Left renal cortex interstitium (tissue), 4 donors: ENCODE measurements at places on chromosomes 2 and 18. TPM values are rescaled to one million over a fixed set of nuclear protein-coding genes. Genes with fewer than 3 reads are reported as not detected.

DNA sequence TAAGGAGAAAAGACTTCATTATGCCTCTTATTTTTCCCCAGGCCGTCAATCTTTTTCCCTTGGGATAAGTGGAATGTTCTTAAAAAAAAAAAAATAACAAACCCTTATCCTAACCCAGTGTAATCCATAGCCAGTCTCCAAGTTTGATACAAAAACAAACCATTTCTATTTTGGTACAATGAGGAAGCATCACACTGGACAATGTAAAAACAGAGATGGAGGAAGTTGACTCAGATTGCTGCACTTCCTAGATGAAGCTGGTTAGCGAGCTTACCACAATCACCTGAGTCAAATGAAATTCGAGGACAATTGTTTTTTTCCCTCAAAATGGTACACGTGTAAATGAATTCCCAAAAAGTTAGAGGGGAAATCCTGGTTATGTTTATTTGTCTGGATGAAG lies 259.7 kb downstream of the TCF4 start:
- no peak for DNase-seq

DNA sequence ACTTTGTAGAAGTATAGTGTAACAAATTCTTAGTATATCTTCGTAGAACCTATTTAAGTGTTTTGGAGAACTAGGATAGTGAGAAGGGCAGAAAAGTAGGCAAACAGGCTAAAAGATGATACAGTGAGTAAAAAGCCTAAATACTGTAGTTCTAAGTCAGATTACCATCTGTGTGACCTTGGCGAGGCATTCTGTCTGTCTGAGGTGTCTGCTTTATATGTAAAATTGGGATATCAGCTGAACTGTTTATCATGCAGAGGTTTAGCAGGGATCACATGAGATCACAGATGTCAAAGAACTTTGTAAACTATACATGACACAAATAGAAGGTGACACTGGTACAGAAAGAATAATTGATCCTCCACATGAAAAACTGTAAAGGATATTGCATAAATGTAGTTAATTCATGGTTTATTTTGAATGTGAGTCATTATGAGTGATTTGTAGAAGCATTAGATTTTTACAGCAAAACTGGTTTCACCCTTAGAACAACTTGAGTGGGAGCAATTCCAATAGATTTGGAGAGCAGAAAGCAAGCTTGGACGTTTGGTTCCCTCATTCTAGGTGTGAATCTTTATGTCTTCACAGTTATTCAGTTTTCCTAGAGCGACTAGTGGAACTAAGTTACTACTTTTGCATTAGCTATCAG lies 41.9 kb downstream of the TAF1B start:
- DNase-seq: no peak

DNA sequence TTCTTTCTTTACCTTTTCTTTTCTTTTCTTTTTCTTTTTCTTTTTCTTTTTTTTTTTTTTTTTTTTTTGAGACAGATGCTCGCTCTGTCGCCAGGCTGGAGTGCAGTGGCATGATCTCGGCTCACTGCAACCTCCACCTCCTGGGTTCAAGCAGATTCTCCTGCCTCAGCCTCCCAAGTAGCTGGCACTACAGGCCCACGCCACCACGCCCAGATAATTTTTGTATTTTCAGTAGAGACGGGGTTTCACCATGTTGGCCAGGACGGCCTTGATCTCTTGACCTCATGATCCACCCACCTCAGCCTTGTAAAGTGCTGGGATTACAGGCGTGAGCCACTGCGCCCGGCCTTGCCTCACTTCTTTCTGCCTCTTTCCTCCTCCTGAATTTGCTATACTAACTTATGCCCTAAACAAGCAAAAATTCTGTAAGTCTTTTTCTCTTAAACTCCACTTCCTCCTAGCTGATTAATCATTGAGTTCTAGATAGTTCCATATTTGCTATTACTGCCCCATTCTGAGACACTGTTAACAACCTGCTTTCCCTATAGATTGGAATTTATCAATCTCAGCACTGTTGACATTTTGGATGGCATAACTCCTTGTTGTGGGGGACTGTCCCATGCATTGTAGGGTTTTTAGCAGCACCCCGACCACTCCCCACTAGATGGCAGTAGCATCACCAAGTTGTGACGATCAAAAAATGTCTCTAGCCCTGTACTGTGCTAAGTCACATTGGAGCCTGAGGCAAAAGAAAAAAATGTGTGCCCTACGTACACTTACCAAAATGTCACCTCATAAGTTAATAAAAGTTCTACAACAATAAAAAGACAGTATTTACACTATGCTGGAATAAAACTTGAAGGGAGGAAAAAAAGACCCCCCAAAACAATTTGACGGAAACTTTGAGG lies 16.4 kb upstream of the THADA start:
- DNase-seq: peak; percentile 69

- no peak for DNase-seq
Measured at GRCh38 chr2:113190871-113191270, 17.1 kb downstream of the PSD4 start.

GRCh38 chr2:190065839-190066238 lies 3.3 kb upstream of the MSTN start:
- no peak for DNase-seq

Gene ZNF512
- 73.6 TPM for polyA plus RNA-seq

Gene NRBP1
- 132 TPM for polyA plus RNA-seq

- no peak for DNase-seq
Measured at GRCh38 chr2:7830616-7831015, 851.2 kb upstream of the ID2 start.

DNA sequence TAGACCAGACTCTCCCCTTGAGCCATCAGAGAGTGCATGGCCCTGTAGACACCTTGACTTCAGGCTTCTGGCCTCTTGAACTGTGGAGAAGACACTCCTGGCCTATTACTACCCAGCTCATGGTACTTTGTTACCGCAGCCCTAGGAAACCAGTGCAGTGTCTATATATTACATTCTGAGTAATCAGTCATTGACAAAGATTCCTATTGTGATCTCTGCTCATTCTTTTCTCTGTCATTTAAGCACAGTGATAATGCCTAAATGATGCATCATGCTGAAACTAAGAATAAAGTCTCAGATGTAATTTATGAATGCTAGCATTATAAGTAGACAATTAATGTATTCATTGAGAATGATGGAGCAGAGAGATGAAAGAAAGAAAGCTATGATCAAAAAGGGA lies 603.5 kb downstream of the SOCS6 start:
- DNase-seq: no peak

Gene CSRNP3
- polyA plus RNA-seq: 9.9 TPM

DNA sequence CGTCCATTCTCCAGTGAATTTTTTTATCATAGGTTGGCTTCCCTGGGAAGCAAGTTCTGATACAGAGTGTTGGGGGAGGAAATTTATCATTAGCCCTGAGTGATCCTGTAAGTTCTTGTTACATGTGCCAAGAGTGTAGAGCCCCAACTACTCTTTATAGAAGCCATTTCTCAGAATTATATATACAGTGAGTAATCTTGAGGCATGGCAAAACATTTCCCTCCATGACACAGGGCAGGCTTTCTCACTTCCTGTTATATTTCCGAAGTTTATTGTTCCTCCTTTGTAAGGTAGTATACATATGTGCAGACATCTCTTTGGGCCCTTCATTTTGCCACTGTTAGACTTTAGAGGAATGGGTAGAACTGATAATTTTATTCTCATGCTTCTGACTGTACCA lies 484.7 kb upstream of the NRXN1 start:
- DNase-seq: no peak

DNA sequence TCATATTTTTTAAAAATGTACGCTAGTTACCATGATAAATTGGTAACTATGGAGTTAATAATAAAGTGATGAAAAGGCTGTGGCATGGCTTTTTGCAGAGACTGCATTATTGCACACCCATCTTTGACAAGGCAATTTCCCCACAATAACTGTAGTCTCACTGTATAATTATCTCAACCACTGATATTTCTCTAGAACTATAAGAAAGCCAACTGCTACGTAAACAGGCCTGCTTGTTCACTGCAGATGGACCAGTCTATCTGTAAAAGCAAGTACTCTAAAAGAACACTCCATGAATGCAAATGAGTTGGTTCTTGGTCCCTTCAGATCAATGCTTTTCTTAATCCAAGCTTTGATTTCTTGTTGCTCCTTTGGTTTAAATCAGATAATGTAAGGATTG lies 218.7 kb downstream of the RBM43 start:
- no peak for DNase-seq

Gene CAD
- polyA plus RNA-seq: 39.6 TPM

DNA sequence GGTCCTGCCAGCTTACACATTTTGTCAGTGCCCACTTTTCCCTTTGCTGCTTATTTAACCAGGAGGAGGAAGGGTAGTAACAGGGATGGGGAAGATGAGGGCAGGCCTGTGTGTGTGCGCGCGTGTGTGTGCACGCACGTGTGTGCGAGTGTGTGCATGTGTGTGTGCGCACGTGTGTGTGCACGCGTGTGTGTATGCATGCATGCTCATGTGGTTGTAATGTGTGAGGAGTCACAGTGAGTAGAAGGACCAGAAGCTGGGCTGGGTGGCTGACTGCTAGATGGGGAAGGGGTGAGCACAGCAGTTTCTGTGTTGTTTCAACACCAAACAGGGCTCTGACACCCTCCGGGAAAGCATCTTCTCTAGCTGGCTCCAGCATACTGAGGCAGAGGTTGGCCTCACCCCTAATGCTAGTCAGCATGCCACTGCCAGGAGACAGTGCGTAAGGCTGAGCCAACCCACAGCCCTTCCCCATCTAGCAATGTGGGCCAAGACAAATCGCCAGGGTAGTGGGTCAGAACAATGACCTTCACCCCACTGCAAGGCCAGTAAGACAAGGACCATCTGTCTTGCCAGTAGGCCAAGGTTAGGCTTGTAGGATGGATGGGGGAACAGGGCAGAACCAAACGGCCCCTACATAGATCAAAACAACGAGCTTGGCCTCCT lies 218.7 kb upstream of the SMAD2 start:
- DNase-seq: no peak

Gene AKAIN1
- not detected for polyA plus RNA-seq
